ENCODE measurements at places on chromosomes 11 and 22. TPM values are rescaled to one million over a fixed set of nuclear protein-coding genes. Genes with fewer than 3 reads are reported as not detected.
A peak's percentile ranks its signal among the peaks of the same experiment; 100 is the strongest.

DNA sequence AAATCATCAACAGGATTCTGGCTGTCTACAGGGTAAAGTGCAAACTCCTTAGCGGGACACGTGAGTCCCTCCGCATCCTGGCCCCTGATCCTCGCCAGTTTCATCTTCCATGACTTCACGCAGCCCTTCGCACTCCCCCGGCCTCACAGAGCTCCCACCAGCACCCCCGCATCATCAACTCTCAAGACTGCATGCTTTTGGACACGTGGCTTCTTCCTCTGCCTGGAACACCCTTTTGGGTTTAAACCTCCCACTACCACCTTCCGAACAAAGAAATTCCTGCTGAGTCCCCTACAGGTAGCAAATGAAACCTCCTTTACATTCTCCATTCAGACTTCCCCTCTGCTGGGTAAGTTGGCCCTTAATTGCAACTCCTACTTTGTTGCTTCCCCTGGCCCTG, 12.6 kb upstream of the EIF3M start:
- DNase-seq = no peak

DNA sequence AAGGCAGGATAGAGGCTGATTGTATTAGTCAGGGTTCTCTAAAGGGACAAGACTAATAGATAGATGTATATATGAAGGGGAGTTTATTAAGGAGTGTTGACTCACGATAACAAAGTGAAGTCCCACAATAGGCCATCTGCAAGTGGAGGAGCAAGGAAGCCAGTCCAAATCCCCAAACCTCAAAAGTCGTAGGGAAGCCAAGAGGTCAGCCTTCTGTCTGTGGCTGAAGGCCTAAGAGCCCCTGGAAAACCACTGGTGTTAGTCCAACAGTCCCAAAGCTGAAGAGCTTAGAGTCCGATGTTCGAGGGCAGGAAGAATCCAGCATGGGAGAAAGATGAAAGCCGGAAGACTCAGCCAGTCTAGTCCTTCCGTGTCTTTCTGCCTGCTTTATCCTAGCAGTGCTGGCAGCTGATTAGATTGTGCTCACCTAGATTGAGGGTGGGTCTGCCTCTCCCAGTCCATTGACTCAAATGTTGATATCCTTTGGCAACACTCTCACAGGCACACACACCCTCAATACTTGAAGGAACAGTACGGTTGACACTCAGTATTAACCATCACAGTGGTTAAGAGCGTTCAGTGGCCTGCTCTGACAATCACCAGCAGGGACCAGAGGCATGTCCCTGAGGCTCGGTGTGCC, 135.6 kb downstream of the CSNK2A3 start:
- DNase-seq = no peak

- DNase-seq = no peak
Observed at GRCh38 chr22:23176645-23177027, 3.7 kb upstream of the BCR start.

CD44 gene
- total RNA-seq = 190 TPM

PHLDA2 gene
- total RNA-seq = 71.3 TPM

DNA sequence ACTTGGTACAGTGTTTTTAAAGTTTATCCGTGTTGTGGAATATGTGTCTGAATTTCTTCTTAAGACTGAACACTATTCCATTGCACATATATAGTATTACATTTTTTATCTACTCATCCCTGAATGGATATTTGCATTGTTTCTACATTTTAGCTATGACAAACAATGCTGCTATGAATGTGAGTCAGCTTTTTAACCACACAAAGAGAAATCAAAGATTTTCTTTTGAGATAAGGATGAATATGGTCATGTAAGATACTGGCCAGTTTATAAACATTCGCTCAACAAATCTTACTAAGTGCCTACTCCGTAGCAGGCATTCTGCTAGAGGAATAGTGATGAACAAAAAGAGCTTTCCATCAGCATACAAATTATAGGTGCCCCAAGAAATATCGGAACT, 16.5 kb upstream of the OR9G4 start:
- DNase-seq = peak; percentile 7

- DNase-seq = no peak
Observed at GRCh38 chr22:26579331-26579886, 10.5 kb downstream of the TPST2 start.

GRCh38 chr11:86161336-86161735, 83.2 kb upstream of the EED start:
- DNase-seq = no peak

- DNase-seq = no peak
Observed at GRCh38 chr11:64130618-64131017, 35.3 kb downstream of the MACROD1 start.

MFRP gene
- not detected for total RNA-seq

DNA sequence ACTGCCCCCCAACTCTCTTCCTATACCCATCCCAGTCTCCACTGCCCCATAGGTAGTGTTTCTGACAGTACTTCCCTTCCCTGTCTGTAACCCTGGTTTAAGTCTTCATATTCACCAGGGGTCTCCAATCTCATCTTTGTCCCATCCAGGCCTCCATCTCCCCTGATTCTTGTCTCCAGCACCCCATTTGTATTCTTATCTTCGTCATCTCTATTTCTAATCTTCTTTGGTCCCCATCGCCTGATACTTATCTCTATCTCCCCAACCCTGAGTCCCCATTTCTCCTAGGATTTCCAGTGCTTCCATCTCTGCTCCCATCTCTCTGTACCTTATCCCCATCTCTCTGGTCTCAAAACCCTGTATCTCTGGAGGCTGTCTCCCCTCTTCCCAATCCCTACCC, 1.8 kb downstream of the PHOX2A start:
- no peak for DNase-seq

MPZL3 gene
- total RNA-seq = 1.7 TPM

DNA sequence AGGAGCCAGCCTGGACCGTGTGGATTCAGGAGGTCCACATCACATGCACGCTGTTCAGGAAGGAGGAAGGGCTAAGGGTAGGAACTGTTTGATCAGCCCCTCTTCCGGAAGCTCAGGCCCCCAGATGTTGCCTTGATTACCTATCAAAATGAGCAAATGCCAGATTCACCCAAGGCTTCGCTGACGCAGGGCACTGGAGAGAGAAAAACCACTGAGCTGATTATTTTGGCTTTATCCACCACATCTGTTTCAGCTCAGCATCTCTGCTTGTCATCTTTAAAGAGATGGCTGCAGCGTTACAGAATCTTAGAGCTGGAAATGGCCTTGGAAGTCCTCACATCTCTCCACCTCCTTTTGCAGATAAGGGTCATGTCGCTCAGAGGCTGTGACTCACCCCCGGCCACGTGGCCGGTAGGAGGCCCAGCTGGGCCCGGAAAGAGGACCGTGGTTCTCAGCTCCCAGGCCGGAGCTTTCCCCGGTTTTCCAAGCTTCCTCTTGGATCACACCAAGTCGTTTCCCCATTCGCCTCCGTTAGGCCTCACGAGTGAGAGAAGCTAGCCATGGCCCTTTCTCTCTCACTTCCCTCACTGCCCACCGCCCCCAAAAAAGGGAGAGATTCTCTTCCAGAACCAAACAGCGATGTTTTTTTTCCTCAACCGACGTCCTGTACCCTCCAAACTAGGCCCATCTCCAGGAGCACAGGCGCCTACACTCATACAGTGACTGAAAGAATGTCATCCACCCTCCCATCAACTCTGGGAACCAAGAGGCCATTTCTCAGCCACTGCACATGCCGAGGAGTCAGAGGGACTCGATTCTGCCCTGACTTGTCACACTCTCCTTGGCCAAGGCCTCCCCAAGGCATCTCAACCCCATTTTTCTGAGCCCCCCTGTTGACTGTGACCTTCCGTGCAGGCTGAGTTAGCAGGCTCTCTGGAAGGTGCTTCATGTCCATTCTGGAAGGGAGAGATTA, 37.6 kb downstream of the LIF start:
- peak; percentile 67 for DNase-seq

CCDC134 gene
- 6.4 TPM for total RNA-seq

CCDC73 gene
- total RNA-seq = 0.03 TPM

DNA sequence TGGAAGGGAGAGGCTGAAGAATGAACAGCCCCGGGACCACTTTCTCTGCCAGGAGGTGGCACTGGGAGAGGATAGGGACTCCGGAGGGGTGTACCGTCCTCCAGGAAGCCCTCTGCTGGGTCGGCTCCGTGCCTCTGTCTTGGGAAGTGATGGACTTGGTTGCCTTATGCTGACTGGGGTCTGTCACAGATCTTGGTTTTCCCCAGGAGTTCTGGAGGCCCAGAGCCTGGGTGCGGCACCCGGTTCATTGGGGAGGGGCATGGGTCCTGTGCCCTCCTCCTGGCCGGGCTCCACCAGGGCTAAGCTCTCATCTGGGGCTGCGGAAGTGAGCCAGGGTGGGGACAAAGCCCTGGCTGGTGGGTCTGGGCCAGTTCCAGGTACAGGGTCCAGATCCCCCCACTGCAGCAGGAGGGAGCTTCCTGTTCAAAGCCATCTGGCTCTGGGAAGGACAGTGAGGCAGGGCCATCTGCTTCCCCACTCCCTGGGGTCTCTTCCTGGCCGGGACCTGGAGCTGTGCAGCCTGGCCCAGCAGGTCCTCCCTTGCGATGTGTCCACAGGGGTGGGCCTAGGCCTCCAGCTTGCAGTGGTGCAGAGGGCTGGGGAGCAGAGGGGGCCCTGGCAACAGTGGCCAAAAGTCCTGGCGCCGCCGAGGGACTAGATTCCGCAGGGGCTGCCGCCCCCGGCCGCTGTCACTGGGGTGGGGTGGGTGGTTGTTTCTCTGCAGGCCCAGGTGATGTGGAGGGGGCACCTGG, 1.1 kb upstream of the AP2A2 start:
- no peak for DNase-seq

- no peak for DNase-seq
Observed at GRCh38 chr11:100072131-100072530, 615.0 kb upstream of the ARHGAP42 start.

ADORA2A gene
- total RNA-seq = 1.5 TPM

DNA sequence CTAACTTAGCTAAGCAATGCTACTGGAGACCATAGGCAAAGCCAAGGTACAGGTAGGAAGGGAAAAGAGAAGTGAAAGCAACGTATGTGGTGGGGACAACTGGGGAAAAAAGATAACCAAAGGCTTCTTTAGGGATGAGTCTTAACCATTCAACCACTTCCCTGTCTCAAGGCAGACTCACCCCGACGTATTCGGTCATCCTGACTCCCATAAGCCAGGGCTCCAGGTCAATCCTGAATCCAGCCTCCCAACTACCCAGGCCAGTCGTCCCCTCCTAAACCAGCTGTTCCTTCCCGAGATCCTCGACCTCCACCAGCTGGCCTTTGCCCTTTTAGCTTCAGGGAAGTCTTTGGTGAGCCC, 330 bp downstream of the ACP2 start:
- no peak for DNase-seq

LDLRAD3 gene
- total RNA-seq = 9.4 TPM

SCGB1D2 gene
- total RNA-seq = not detected

- no peak for DNase-seq
Observed at GRCh38 chr11:60118338-60118737, 29.9 kb downstream of the MS4A2 start.

TMEM121B gene
- total RNA-seq = 0.10 TPM

INS gene
- total RNA-seq = not detected

GRCh38 chr11:6237761-6238302, 1.1 kb upstream of the CNGA4 start:
- DNase-seq = no peak

CAPRIN1 gene
- 282 TPM for total RNA-seq

ARVCF gene
- 3.7 TPM for total RNA-seq

OR52I2 gene
- total RNA-seq = not detected

GRCh38 chr11:105774899-105775298, 165.0 kb downstream of the GRIA4 start:
- no peak for DNase-seq

DNA sequence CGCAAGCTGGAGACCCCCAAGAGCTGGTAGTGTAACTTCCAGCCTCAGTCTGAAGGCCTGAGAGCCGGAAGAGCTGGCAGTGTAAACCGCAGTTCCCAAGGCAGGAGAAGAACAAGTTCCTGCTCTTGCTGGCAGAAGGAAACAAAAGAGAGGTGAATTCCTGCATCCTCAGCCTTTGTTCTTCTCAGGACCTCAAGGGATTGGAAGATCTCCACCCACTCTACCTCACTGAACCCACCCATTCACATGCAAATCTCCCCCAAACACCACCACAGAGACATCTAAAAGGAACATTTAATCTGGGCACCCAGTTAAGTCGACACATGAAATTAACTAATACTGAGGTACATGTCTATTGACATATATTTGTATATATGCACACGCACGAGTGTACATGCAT, 1310.3 kb downstream of the TBC1D22A start:
- DNase-seq = no peak

DNA sequence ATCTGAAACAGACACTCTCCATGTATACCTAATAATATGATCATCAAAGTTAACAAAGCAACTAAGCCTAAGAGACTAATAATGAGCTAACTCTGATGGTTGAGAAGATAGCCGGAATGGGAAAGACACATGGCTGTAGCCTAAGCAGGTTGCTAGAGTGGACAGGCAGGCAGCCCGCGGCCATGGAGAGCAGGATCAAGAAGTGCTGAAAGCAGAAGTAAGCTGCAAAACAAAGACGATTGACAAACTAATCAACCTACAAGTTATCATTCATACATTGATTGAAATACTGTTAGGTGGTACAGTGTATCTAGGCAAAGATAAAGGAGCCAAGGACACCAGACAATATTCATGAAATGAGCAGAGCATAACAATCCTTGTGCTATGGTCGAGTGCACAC, 29.3 kb downstream of the SLN start:
- DNase-seq = no peak

DNA sequence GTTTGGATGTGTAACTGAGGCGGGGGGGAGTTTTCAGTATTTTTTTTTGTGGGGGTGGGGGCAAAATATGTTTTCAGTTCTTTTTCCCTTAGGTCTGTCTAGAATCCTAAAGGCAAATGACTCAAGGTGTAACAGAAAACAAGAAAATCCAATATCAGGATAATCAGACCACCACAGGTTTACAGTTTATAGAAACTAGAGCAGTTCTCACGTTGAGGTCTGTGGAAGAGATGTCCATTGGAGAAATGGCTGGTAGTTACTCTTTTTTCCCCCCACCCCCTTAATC, 2.3 kb downstream of the MALAT1 start:
- DNase-seq = no peak

GRCh38 chr11:71158936-71159335, 93.4 kb downstream of the SHANK2 start:
- no peak for DNase-seq

BTBD18 gene
- not detected for total RNA-seq

DNA sequence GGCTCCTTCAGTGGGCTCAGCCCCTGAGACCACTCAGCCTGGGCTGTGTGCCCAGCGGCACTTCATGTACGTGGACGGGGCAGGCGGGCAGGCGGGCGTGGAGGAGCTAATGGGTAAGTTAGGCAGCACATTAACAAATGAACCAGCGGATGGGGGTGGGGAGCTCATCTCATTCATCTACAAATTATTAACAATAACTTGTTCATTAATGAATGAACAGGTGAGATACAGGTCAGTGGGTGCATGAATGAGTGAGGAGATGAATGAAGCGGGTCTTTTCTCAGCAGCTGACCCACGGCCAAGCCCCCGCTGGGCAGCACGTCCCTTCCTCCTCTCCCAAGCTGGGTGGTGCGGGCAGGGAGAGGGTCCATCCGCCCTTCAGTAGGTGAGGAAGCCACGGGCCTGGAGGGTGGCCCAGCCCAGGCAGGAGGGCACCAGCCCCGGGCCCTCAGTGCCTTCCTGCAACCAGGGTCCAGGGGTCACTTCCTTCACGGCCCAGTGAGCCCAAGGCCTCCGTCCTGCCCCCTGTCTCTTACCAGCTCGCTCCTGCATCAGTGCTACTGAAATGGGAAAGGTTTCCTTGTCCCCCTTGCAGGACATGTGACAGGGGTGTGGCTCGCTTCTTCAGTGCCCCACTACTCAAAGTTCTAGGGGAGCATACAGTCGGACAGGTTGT, 60.5 kb upstream of the KCNQ1OT1 start:
- DNase-seq = no peak
